ENCODE measurements at places on chromosomes 16 and 17.
A peak's percentile ranks its signal among the peaks of the same experiment; 100 is the strongest.

DNA sequence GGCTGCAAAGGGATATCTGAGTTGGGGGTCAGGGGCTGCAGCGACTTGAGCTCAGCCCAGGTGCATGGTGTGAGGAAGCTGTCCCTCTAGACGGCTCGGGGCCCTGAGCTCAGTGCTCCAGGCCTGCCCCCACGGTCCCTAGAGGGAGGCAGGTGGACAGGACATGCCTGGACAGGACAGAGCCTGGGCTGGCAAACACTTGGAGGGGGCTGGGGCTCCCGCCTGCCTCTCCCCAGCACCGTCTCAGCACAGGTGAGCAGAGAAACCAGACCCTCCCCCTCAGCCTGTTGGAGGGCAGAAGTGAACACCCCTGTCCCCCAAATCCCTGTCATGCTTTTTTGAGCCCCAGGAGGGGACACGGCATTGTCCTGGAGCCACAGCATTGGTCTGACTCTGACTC lies 11.4 kb upstream of the SLC38A10 start:
- no peak for DNase-seq

- DNase-seq: no peak
Observed at GRCh38 chr16:88967830-88968588, 9.0 kb downstream of the CBFA2T3 start.

DNA sequence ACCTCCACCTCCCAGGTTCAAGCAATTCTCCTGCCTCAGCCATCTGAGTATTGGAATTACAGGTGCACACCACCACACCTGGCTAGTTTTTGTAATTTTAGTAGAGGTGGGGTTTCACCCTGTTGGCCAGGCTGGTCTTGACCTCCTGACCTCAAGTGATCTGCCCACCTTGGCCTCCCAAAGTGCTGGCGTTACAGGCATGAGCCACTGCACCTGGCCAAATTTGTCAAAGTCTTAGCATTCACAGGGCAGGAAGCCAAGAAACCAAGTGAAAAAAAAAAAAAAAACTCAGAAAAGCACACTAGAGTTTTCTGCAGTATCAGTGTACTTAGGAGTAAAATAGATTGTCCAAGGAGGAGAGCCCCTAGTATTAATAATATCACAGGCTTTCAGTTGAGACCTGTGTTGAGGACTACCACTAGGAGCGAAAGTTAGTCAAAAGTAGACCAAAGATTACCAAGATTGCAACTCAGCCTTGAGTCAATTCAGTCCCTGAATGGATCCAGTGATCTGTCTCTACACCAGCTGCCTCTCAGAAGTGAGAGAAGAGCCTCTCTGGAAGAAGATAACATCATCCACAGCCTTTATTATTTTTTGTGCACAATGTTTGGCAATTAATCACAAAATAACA lies 159.7 kb downstream of the CEP112 start:
- DNase-seq: no peak

- no peak for DNase-seq
Observed at GRCh38 chr16:3681206-3681605, 26.7 kb downstream of the DNASE1 start.

DNA sequence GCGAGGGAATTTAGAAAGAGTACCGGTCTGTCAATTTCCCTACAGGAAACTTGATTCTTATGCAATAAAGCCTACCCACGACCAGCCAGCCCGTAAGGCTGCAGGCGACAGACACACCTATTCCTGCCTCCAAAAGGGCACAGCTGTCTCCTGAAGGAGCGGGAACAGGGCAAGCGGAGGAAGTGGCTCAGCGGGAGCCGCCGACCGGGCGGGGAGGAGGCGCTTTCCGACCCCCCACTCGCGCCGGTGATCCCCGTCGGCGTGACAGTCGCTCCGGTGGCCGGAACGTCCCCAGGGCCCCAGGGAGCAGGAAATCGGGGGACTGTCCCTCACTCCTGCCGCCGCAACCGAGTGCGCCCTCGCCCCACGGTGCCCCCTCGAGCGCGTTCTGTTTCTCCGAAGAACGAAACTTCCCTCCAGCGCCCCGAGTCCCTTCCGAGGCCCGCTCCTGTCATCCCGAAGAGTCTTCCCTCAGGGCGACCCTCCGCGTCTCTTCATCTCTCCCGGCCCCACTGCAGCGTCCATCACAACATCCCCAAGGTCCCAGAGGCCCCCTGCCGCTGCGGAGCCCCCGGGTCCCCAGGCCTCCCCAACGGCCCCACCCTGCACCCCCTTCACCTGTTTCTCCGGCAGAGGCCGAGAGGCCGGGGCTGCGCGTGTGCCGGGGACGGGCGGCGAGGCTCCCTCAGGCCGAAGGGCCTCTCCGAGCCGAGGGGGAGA lies 421 bp downstream of the STAT3 start:
- peak; percentile 43 for DNase-seq

DNA sequence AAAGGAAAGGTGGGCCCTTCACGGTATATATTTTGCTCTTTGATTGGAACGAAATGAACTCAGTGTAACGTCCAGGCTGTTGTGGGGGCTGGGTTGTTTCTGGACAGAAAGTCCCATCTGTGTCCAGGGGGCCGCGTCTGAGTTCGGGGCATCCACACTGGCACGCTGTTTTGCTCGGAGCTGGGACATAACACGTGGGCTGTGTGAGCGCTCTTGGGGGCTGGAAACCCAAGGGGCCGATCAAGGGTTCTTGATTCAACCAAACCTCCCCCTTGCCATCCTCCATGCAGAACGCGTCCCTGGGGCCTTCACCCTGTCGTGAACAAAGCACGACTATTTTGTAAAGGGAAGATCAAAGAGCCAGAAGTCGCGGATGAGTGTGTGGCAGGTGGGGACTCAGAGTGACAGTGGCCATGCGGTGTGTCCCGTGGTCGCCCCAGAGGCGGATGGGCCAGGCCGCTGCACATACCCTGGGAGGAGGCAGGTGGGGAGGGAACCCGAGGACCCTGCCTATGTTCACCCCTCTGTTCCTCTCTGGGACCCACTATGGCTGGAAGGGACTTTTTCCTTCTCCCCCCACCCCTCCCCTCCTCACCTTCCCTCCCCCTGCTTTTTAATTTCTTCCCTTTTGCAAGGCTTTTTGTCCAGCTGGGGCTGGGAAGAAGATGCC lies 387.2 kb downstream of the SEC14L1 start:
- no peak for DNase-seq

Data from CD4-positive, alpha-beta T cell treated with Interleukin-4 for 1 hour (primary cell).